ENCODE measurements at places on chromosomes 2 and 18. TPM values are rescaled to one million over a fixed set of nuclear protein-coding genes. Genes with fewer than 3 reads are reported as not detected.
A peak's percentile ranks its signal among the peaks of the same experiment; 100 is the strongest.

The MSTN gene
- not detected for total RNA-seq

The COL3A1 gene
- 0.22 TPM for total RNA-seq

DNA sequence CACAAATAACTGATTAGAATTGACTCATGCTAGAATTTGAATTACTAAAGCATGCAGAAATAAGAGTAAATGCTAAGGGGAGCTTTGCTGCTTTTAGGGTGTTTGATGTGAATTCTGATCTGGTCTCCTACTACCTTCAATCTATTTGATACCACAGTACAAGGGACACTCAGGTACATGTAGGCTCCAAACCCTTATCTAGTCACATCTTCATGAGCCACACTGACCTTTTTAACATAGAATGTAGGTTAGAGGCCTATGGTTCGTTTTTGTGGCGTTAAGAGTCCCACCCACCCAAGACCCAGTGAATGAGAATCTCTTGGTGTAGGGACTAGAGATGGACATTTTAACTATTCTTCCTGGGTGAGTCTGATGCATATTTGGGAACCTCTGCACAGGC, 65.7 kb downstream of the PLCL1 start:
- no peaks in the 10 kb centered on the region for H3K27me3 ChIP-seq
- peaks cover 12% of the 10 kb centered on the region for H3K4me1 ChIP-seq
- H3K27ac ChIP-seq: no peak overlapping the region
- H3K36me3 ChIP-seq: no peaks in the 10 kb centered on the region

DNA sequence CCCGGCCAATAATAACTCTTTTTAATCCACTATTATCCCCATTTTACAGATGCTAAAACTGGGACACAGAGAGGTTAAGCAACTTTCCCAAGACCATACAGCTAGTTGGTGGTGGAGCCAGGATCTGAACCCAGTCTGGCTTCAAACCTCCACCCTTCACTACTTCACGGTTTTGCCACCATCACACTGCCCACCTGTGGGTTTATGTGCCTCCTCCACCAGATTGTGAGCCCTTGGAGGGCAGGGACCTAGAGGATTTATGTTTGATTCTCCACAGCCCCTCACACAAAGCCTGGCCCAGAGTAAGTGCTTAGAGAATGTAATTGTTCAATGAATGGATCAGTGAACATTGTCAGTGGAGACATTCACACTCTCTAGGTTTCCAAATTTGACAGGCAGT, 153.4 kb upstream of the MYCN start:
- H3K27me3 ChIP-seq: no peaks in the 10 kb centered on the region
- DNase-seq: no peak
- H3K4me3 ChIP-seq: no peak overlapping the region

The CD302 gene
- 1.1 TPM for total RNA-seq

DNA sequence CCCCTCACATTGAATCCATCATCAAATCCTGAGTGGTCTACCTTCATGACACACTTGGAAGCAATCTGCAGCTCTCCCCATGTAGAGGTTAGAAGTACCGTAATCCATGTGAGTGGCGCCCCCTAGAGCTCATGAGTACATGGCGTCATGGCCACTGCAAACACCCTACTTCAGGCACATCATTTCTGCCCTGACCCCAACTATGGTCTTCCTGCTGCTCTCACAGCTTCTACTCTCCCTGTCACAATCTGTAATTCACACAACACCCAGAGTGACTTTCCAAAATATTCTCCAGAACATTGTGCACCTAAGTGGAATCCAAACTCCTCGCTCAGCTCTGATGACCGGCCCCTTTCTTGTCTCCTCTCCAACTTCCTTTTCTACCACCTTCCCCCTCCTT, 141.9 kb downstream of the ANKRD44 start:
- H3K4me3 ChIP-seq: no peak overlapping the region
- DNase-seq: peak; percentile 91
- no peaks in the 10 kb centered on the region for H3K27me3 ChIP-seq
- H3K36me3 ChIP-seq: no peaks in the 10 kb centered on the region

DNA sequence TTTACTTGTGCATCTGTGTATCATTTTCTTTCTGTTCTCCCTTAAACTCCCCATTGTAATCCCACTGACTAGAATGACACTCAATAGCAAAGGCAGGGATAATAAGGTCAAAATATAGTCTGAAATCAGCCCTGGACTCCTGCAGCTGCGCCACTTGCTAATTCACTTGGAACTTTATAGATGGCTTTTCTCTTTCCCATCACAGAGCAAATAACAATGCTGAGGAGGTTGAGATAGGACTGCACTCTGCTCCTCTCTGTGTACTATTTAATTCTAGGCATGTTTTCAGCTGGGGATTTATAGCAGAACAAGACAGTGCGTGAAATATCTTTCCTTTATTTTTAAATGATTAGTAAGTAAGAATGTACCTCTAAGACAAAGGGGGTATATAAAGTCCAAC, 324.2 kb downstream of the LNPK start:
- H3K36me3 ChIP-seq: no peaks in the 10 kb centered on the region
- H3K4me3 ChIP-seq: no peak overlapping the region

DNA sequence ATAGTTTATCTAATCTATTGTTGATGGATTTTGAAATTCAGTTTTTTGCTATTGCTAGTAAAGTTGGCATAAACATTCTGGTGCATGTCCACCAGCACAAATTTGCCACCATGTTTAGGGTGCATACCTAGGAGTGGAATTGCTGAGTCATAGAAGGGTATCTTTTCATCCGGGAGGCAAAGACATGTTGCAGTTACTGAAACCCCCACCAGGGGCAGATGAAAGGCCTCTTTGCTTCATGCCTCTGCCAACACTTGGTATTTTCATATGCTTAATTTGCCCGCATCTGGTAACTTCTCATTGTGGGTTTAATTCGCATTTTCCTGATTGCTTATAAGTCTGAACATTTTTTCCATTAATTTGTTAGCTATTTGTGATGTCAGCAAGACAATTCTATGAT, 8.2 kb downstream of the DCC start:
- H3K4me1 ChIP-seq: no peaks in the 10 kb centered on the region
- peak; percentile 46 for DNase-seq
- H3K27ac ChIP-seq: no peak overlapping the region
- H3K4me3 ChIP-seq: no peak overlapping the region

- H3K36me3 ChIP-seq: no peaks in the 10 kb centered on the region
- H3K27ac ChIP-seq: no peak overlapping the region
- H3K4me3 ChIP-seq: no peak overlapping the region
- peaks cover 7% of the 10 kb centered on the region for H3K4me1 ChIP-seq
- DNase-seq: no peak
Observed at GRCh38 chr2:171878481-171878993, 15.5 kb downstream of the SLC25A12 start.

DNA sequence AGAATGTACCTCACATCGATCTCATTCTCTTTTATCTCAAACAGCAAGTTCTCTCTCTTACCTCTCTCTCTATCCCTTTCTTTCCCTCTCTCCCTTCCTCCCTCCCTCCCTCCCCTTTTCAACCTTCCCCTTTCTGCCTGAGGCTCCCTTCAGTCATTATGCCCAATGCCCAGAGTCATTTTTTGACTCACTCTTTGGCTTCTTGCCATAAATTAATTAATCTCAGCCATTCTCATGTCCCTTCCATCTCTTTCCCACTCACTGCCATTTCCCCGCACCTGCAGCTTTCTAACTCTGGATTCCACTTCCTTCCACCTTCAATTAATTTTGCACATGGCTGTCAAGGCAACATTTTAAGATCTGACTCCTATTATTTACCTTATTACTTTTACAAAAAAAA, 60.1 kb downstream of the EVA1A start:
- H3K27me3 ChIP-seq: no peaks in the 10 kb centered on the region
- no peak for DNase-seq
- no peak overlapping the region for H3K4me3 ChIP-seq
- H3K4me1 ChIP-seq: no peaks in the 10 kb centered on the region

DNA sequence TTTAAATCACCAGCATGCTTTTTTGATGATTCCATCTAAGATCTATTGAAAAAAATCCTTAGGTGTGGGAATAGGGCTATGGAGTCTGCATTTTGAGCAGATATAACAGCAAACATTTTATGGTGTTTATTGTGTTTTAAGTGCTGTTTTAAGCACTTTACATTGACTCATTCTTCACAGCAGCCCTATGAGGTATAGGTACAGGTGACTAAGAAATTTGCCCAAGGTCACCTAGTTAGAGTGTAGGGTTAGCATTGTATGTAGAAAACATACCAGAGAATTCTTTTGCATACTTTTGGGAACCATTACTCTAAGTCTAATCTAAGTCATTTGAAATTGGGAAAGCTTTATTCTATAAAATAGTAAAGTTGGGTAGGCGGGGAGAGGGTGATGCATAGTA, 31.3 kb downstream of the PPM1B start:
- no peak overlapping the region for H3K4me3 ChIP-seq
- no peak for DNase-seq
- H3K27me3 ChIP-seq: no peaks in the 10 kb centered on the region
- H3K36me3 ChIP-seq: peaks cover 13% of the 10 kb centered on the region

DNA sequence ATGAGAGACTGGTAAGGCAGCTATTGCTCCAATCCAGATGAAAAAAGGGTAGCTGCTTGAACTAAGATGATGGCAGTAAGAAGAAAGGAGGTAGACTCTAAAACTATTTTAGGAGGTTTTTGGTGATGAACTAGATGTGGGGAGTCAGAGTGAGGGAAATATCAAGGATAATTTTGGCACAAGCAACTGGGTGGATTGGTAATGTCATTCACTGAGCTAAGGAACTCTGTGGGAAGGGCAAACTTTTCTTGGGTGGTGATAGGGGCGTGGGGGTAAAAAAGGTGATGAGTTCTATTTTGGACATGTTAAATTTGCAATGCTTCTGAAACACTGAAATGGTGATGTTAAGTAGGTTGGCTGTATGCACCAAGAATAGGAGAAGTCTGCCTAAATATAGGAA, 19.3 kb downstream of the PAIP2B start:
- H3K36me3 ChIP-seq: no peaks in the 10 kb centered on the region
- no peaks in the 10 kb centered on the region for H3K4me1 ChIP-seq
- no peak overlapping the region for H3K27ac ChIP-seq
- no peak for DNase-seq

- peak overlapping the region; percentile 94 for H3K27ac ChIP-seq
- H3K27me3 ChIP-seq: no peaks in the 10 kb centered on the region
- peaks cover 17% of the 10 kb centered on the region for H3K4me1 ChIP-seq
- H3K4me3 ChIP-seq: peak overlapping the region; percentile 73
Observed at GRCh38 chr2:64019975-64020528, 824 bp upstream of the VPS54 start.

The TCF23 gene
- 0.03 TPM for total RNA-seq

The TIA1 gene
- 348 TPM for total RNA-seq

DNA sequence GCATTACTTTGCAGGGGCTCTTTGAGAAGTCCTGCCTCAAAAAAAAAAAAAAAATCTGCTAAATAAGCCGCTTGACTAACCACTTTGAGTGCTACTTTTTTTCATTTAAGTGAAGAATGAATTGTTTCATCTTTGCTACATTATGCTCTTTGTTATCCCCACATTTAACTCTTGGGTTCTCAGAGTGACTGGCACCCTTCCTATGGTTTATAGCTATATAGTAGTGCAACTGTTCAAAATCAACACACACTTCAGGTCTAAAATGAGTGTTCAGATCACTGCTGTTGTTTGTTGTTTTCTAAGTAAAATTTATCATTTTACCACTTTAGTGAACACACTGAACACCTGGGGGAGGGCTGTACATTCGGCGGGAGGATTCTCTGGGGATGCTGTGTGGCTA, 13.6 kb downstream of the STPG4 start:
- H3K27ac ChIP-seq: no peak overlapping the region
- H3K27me3 ChIP-seq: no peaks in the 10 kb centered on the region
- H3K36me3 ChIP-seq: no peaks in the 10 kb centered on the region
- H3K4me3 ChIP-seq: no peak overlapping the region
- no peak for DNase-seq

The ANKRD62 gene
- 0.15 TPM for total RNA-seq

DNA sequence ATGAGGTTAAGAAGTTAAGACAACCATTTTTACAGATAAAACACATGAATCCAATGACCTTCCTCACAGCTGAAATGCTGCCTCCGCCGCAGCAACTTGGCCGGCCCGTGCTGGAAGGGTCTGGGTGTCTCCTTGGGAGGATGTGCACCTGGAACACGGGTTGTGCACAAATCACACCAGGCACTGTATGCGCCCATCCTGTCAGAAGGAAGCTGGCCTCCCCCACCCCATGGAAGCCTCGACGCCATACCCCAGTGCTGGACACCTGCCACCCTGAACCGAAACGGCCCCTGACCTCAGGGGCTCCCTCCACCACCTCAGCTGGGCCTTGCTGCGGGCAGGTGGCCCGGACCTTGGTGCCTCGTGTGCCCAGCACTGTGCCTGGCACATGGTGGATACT, 111.8 kb downstream of the PXDN start:
- H3K27ac ChIP-seq: no peak overlapping the region
- H3K4me1 ChIP-seq: no peaks in the 10 kb centered on the region
- peaks cover 5% of the 10 kb centered on the region for H3K36me3 ChIP-seq
- no peak for DNase-seq

DNA sequence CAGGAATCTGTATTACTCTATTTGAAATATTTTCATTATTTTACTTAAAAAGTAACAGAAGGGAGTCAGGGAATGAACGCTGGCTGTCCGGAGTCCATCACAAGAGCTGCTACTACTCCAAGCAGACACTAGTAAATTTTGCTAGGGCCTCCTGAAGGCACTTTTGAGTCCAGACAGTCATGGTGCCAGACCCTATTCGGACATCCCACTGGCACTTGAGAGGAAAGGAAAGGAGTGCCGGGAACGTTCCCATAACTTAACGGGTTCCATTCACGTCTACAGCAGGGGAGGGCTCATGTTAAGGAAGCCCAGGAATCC, 563 bp upstream of the GMCL1 start:
- peaks cover 27% of the 10 kb centered on the region for H3K4me1 ChIP-seq
- no peaks in the 10 kb centered on the region for H3K36me3 ChIP-seq
- DNase-seq: no peak
- peak overlapping the region; percentile 81 for H3K27ac ChIP-seq
- no peaks in the 10 kb centered on the region for H3K27me3 ChIP-seq

GRCh38 chr2:176109192-176109901, 2.3 kb downstream of the HOXD11 start:
- peaks cover 100% of the 10 kb centered on the region for H3K27me3 ChIP-seq
- no peaks in the 10 kb centered on the region for H3K4me1 ChIP-seq
- H3K36me3 ChIP-seq: no peaks in the 10 kb centered on the region
- no peak overlapping the region for H3K27ac ChIP-seq
- no peak for DNase-seq

The LIPG gene
- total RNA-seq: 13.2 TPM

- H3K27me3 ChIP-seq: no peaks in the 10 kb centered on the region
- H3K27ac ChIP-seq: no peak overlapping the region
- H3K36me3 ChIP-seq: no peaks in the 10 kb centered on the region
- DNase-seq: no peak
- H3K4me3 ChIP-seq: no peak overlapping the region
- H3K4me1 ChIP-seq: no peaks in the 10 kb centered on the region
Observed at GRCh38 chr2:31328026-31328425, 86.5 kb downstream of the XDH start.

The RSAD2 gene
- not detected for total RNA-seq

The IL36A gene
- total RNA-seq: not detected

DNA sequence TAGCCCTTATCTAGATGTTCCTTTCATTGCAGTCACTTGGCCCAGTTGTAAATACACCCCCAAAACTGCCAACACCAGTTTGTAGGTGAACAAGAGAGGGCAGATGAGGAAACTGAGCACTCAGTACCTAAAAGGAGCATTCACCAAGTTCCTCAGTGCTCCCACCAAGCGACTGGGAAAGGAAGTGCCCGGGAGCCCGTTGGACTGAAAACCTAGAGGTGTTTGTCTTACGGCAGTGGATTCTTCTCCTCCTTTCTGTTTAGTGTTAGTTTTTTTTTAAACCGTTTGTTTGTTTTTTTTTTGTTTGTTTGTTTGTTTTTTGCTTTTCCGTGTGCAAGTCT, 43.3 kb downstream of the SOX11 start:
- H3K4me3 ChIP-seq: no peak overlapping the region
- H3K4me1 ChIP-seq: no peaks in the 10 kb centered on the region
- DNase-seq: no peak
- H3K36me3 ChIP-seq: no peaks in the 10 kb centered on the region
- no peaks in the 10 kb centered on the region for H3K27me3 ChIP-seq
